COR-L47 (cell line): ENCODE measurements at places on chromosomes 3 and 15.

DNA sequence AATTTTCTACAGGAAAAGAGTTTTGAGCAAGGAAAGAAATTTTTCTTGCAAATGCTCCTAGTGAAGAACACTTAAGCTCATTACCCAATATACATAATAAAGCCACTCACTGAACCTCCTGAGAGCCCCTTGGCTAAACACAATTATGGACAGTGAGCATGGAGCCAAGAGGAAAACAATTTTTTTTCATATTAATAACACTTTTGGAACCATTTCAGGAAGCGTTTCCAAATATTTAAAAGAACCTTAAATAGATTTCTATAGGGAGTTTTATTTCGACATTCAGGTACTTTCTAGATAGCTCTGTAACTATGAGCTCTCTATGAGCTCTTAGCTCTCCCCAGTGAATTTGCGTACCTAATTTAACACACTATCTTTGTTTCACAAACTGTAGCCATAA, 581.1 kb downstream of the ZNF385D start:
- DNase-seq: no peak

DNA sequence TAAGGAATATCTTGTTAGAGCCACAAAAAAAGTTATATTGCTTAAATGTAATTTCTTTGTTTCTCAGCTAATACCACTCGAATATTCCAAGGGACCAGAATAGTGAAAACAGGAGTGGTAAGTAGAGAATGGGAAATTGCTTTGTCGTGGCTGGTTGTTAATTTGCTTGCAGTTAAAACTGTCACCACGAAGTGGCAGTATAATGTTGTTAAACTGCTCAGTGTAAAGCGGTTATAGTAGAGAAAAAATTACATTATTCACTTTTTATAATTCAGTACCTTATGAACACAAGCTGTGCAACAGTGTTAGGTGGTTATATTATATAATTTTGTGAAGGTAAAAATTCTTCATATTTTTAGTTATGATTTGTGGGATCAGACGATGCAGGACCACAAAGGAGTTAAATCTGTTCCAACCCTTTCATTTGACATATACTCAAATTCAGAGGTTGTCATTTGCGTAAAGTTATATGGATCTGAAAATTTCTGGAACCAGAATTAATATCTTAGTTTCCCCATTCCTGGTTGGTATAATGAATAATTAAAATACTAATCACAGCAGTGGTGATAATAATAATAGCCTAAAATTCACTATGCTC, 171.8 kb downstream of the FEZF2 start:
- DNase-seq: no peak

DNA sequence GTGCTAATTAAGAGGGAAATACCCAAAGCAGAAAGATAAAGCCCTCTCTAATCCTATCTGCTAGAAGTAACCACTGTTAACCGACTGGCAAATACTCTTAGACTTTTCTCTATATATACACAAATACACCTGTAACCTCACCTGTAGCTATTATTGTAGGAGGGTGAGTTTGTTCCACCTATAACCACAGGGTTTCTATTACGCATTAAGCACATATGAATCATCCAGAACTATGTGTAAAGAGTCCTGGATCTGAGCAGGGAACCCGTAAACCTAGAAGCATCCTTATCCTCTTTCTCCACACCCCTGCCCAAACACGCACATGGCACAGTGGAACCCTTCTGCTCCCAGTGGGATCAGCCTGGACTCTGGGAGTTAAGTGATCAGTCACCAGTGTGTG, 172.8 kb upstream of the C2CD4B start:
- no peak for DNase-seq

DNA sequence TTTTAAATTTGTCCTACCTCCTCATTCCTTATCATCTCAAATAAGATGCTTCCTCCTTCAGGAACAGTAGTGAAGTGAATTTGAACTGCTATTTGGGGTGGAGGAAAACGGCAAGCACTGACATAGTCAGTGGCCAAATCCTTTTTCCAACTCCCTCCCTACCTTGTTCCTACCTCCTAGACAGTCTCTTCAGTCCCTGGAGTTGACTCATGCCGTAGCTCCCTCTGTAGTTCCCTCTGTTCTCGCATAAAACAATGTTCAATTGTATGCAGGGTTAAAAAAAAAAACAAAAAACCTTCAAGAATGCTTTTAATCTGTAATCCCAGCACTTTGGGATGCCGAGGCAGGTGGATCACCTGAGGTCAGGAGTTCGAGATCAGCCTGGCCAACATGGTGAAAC, 1.4 kb downstream of the UBR1 start:
- DNase-seq: no peak

GRCh38 chr15:67575039-67575502, 32.6 kb downstream of the MAP2K5 start:
- DNase-seq: no peak

DNA sequence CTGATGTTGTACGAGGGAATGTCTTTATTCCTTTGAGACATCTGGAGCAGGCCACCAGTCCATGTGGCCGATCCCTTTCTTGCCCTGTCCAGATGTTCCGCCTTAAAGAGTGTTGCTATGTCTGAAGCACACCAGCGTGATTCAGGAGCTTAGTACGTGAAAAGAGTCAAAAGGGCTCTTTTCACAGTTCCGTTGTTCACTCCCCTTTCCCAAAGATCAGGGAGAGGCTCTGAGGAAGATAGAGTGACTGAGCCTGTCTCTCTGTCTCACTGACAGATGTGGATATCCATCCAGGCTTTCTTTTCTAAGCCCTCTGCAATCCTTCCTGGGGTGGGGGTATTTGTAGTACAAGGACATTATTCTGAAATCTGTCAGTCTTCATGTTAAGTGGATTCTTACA, 262.5 kb upstream of the LRTM1 start:
- no peak for DNase-seq

DNA sequence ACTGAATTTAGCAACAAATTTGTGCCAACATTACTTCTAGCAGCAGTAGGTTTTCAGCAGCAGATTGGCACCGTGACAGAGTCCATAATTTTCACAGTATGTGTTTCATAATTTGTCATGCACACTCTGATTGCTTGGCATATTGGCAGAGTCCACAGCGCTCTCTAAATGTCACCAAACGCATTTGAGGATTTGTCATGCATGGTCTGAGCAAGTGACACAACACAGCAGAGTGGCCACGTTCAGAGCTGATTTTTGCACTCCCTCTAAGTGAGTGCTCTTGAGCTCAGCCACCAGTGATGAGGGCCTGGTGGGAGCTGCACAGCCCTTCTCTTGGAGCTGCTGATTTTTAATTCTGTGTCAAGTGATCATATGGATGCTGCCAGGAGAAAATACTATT, 1270.8 kb downstream of the ROBO1 start:
- peak; percentile 82 for DNase-seq

GRCh38 chr15:38610748-38611147, 46.1 kb upstream of the RASGRP1 start:
- DNase-seq: no peak

DNA sequence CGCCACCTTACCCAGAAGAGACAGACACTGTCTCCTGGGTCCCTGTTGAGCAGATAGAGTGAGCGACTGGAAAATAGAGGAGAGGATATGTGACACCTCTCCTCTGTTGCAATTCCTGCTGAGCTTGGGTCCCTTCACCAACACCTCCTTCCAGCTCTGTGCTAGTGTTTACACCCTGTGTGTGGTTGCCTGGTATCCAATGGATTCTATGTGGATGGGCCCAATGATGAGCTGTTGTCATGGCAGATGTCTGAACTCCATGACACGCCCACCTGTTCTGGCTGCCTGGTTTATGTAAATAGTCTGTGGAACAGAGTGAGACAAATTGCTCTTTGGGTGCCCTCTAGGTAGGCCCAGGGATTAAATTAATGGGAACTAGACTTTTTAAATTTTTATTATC, 23.7 kb downstream of the RBM5 start:
- DNase-seq: no peak

DNA sequence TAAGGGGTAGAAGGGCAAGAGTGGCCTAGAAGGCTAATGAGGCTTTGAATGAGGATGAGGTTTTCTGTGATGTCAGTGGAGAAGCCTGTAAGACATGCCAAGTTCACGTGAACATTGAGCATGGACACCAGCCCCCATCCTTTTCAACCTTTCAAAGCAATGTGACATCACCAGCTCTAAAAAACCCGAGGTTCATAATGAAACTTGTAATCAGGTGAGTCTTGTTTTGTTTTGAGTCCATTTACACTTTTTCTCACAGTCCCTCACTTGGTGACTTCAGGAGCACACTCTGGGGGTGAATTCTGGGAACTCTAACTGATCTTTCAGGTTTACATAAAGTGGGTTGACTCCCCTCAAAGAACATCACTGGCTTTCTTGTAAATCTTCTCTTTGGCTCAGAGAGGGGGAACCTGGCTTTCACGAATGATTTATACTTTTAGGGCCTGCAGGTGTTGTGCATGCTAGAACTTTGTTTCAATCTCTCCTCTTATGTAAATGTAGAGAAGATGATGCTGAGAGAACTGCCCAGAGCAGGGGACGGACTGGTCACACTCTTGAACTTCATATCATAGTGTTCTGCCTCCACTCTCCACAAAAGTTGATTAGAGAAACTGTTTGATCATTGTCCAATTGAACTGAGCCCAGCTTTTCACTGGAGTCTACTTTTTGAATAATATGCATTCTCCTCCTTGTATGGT, 224.7 kb upstream of the SATB1 start:
- DNase-seq: no peak

DNA sequence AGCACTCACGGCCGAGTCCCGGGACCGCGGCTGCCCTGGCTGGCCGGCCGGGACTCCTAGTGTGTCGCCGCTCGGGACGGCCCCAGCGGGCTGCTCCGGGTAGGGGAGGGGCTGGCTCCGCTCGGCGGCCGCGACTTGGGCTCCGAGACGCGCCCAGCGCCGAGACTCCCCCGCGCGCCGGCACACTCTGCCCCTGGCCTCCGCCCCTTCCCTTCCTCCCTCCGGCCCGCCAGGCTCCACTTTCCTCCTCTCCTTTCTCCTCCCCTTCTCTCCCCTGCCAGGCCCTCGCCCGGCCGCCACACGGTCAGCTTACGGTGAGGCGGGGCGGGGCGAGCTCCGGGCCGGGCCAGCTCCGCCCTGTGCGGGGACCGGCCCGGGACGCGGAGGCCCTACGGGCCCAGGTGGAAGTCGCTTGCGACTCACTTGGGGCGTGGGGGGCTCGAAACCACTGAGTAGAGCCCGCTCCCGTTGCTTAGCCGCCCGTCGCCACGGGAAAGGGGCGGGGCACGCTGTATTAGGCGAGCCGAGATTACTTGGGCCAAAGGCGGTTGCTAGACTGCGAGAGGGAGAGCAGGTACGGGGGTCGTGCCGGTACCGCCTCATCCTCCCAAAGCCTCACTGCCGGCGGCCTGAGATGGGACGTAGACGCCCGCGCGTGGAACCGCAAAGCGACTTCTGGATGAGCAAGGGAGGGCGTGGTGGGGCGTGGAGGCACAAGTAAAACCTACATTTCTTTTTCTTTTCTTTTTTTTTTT, at the start of gene ITGB5:
Gene ITGB5 (minus strand): TSS at position 189 of the 755 bp plus-strand sequence. CDS start 365 bp downstream, outside the sequence.
- peak; percentile 2 for DNase-seq

GRCh38 chr3:119318876-119319275, 24.7 kb downstream of the ARHGAP31 start:
- DNase-seq: no peak

GRCh38 chr15:29162411-29162810, 107.2 kb downstream of the NSMCE3 start:
- DNase-seq: no peak

- DNase-seq: no peak
These were observed 120.5 kb upstream of the ALDH1A3 start for GRCh38 chr15:100759106-100759505.

DNA sequence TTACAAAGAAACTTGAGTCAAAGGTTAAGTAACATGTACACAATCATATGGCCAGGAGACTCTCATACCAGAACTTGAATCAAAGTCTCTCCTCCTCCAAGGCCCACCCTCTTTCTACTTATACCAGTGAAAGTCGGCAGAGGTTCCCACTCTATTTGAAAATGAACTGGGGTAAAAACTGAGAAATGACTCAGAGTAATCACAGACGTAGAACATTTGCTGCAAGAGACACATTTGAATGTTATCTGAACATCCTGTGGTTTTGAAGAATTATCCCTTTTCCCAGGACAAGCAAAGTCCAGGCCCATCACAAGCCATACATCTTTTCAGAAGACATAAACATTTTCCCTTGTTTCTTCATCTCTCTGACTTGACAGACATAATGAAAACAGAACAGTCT, 55.8 kb downstream of the SHOX2 start:
- no peak for DNase-seq

DNA sequence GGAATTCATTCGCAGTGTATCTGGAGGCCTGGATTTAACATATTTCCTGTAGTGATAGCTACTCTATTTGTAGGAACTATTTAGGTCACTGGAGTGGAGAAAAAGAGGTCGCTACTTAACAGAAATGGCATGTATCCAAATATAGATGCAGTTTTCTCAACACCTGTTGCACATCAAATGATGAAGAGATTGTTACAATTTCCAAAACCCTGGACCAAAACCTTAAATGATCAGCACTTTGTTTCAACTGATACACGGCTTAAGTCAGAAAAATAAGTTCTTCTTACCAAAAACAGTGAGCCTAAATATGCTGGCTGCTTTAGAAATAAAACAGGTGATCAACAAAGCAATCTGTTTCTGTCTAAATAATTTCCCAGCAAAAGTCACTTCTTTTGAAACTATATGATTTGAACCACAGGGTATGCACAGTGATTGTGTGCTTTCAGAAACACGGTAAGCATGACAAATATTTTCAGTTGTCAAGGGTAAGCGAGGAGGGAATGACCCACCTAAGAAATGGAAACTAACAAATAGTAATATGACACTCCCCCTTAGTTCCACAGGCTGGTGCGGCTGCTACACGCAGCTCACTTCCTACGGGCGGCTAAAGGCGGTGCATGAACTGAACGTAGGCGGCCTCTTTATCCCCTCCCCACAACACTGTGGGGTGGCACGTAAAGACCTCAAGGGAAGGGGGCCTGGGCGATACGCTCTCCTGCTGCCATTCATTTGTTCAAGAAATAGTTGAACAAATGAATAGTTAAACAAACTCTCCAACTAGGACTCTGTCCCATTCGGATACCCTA, 1.1 kb downstream of the EHD4 start:
- DNase-seq: peak; percentile 42

GRCh38 chr15:35505809-35506208, 40.2 kb downstream of the DPH6 start:
- no peak for DNase-seq

GRCh38 chr3:155748611-155749365, 3.9 kb upstream of the PLCH1 start:
- DNase-seq: no peak

GRCh38 chr3:44226573-44226972, 15.1 kb upstream of the TOPAZ1 start:
- no peak for DNase-seq
